ENCODE measurements at places on chromosomes 4 and X.

- DNase-seq = no peak
Observed at GRCh38 chr4:76028350-76028765, 5.1 kb upstream of the CXCL10 start.

DNA sequence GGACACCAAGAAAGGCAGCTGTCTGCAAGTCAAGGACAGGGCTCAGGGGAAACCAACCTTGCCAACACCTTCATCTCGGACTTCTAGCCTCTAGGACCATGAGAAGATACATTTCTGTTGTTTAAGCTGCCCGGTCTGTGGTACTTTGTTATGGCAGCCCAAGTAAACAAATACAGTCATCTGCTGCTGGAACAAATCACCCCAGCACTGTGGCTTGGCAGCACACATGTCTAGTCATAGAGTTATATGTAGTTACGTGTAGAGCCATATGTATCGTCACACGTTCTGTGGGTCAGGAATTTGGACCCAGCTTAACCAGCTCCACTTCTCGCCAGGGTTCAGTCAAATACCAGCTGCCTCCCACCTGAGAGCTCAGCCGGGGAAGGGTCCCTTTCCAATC lies 2.5 kb downstream of the HTT-AS start:
- no peak for DNase-seq

- no peak for DNase-seq
Observed at GRCh38 chr4:129970801-129971200, 874.8 kb downstream of the C4orf33 start.

DNA sequence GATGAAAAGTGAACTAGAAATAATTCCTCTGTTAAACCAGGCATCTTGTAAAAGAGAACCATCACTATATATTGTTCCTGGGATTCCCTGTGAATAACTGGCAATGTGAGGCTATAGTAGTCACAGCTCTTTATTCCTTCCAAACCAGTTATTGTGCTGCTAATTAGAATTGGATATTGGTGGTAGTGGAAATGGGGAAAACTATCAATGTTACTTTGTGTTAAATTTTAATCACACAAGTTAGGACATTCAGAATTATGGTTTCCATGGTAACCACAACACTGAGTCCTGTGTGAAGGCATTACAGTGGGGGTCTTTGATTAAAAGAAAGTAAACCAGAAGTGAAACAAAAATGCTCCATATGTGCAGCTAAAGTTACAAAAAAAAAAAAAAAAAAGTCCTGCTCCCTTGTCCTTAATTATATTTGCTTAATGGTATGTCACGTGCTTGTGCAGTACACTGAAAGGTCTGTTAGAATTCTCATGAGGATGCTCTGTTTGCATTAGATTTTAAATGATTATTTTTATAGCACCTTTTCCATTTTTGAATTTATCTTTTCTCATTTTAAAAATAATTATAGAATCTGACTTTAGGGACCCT lies 200.4 kb downstream of the ADGRL3 start:
- DNase-seq = no peak

GRCh38 chrX:70030301-70030767 lies 19.4 kb downstream of the AWAT2 start:
- DNase-seq = peak; percentile 53

- no peak for DNase-seq
Observed at GRCh38 chr4:172270397-172270796, 457.2 kb downstream of the GALNTL6 start.

DNA sequence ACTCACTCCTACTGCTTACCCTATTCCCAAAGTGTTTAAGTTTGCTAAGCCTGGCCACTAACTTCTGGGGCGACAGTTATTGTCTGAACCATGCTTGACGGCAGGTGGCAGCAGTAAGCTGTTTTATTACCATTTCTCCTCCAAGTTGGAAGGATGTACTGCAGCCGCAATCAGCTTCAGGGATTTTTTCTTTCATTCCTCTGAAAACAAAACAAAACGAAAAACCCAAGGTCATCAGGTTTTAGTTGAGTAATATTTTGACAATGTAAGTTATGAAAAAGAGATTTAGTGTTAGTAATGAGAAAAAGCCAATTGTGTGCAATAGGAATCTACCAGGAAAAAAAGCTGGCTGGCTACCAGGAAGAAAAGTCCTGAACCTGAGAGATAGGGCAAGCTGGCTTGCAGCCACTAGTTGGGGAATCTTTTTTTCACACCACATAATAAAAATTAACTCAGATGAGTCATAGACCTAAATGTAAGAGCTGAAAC lies 13.2 kb upstream of the RAB9B start:
- peak; percentile 51 for DNase-seq

DNA sequence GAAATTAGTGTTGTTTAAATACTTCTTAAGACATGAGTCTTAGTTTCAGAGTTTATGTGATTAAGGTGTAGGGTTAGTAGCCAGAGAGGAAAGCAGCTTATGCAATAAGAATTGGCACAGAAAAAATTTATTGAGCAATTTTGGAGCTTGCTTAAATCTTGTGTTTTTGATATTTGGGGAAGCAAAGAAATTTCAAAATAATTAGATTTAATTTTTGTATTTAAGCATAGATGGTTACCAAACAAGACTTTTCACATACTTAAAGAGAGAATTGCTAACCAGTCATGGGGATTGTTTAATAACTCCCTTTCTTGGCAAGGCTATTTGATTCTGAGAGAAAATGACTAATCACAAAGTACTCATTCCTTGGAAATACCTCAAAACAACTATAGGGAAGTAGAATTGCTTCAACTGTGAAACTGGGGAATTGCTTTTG lies 202.0 kb upstream of the GRID2 start:
- DNase-seq = no peak
